Iris pigment epithelial cell (primary cell): ENCODE measurements at places on chromosomes 7 and 10.

DNA sequence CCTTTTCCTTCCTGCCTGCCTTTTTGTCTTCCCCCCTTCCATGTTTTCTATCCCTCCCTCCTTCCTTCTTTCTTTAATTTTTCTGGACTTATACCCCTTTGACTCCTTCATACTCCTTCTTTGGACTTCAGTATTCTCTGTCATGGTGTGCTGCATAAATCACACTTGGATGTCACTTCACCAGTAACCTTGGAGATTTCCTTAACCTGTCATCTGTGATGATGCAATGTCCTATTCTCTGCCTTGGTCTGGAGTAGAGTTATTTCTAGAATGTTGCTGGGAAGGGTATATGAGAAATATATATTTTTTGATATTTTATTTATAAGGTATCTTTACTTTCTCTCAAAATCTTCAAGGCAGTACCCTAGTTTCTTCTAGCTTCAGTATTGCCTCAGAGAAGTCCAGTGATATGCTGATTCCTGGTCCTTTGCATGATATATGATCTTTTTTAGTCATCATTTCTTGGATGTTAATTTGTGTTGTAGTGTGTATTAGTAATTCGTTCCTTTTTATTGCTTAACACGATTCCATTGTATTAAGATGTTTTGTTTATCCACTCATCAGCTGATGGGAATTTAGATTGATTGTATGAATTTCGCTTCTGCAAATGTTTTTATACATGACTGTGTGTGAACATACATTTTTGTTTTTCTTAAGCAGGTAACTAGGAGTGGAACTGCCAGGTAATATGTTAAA is 206.9 kb upstream of the MBL2 start:
- DNase-seq = no peak

GRCh38 chr7:46178661-46179060 is 257.6 kb upstream of the IGFBP3 start:
- peak; percentile 57 for DNase-seq

GRCh38 chr7:121878918-121879464 is 6.0 kb downstream of the PTPRZ1 start:
- DNase-seq = no peak

DNA sequence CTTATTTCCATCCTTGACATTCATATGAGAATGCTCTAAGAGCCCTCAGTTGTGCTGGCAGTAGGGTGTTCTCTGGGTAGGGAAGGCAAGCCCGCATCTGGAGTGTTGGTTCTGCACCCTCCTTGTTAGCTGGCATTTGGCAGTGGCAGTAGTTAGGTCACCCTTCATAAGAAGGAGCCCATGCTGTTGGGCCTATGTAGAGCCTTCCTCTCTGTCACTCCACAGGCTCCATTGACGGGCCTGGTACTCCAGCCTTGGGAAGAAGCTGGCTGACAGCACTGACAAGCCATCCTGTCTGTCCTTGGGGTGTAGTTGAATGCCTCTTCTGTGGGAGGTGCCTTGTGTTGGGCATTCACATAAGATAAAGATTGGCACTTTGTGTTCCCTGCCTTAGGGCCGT is 89.7 kb downstream of the BMPR1A start:
- no peak for DNase-seq

- DNase-seq = no peak
Observed at GRCh38 chr7:34487391-34488115, 170.5 kb upstream of the NPSR1 start.

DNA sequence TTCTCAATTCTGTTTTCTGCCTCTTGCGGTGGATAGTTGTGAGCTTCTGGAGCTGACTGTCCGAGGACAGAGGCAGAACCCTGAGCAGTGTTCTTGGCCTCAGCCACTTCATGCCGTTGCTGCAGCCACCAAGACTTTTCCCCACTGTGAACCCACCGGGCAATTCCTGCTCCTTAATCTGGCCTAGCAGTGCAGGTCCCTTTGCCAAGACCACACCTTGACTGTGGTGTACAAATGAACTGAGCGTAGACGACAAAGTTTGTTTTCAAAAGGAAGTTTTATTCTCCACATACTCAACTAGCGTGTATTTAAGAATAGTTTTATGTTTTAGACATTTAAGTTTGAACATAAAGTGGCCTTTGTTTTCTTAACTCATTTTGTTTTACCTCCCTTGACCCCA is 29.4 kb downstream of the SLC25A28 start:
- DNase-seq = no peak

- no peak for DNase-seq
Observed at GRCh38 chr7:130922206-130923112, 188.5 kb upstream of the KLF14 start.

GRCh38 chr7:102125127-102125596 is 161.5 kb upstream of the SH2B2 start:
- peak; percentile 95 for DNase-seq

DNA sequence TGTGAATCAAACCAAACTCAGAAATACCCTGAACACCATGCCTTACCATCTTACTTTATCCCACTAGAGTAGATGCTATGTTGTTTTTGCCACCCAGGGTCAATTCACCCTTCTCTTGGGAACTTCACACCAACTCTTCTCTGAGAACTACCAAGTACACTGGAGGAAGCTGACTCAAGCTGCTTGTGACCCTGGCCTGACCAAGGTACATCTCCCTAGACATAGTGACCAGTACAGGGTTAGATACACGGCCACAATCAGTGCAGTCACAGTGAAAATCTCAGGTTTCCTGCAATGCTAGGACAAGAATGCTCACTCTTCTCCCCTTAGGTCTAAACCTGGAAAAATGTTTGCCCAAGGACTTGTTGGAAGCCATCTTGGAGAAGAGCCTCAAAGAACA is 31.8 kb downstream of the EZH2 start:
- peak; percentile 29 for DNase-seq

DNA sequence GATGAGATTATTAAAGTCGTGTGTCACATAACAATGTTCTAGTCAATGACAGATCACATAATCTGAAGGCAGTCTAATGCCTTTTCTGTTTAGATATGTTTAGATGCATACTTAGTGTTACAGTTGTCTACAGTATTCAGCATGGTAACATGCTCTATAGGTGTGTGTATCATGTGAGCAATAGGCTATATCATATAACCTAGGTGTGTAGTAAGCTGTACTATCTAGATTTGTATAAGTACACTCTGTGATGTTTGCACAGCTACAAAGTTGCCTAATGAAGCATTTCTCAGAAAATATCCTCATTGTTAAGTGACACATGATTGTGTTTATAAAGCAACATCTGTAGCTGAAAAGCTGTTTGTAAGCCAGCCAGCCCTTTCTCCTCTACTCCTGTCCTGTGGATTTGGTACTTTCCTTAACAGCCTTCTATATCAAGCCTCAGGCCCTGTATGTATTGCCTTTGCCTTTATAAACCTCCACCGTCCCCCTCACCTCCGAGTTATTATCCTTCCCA is 6.3 kb downstream of the HECTD2 start:
- no peak for DNase-seq
